GM06990 (cell line): ENCODE measurements at places on chromosomes 5 and 9.

- DNase-seq, result no peak
Measured at GRCh38 chr5:83937837-83938236, 217.2 kb upstream of the HAPLN1 start.

DNA sequence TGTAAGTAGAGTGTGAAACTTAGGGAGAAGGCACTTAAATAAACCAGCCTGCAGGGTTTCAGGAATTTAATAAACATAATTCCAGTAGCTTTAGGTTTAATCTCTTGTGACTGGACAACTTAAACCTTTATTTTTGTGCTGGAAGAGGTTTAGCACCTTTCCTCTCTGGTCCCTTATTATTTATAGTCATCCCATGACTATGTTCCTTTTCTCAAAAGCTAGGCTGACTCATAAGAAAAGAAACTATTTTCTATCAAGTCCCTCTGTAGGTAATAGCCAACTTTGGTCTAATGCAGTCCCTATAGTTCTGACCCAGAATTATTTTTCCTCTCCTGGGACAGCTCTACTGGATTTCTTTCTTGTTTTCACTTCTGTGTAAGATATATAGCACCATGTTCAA lies 588.9 kb downstream of the NR2F1-AS1 start:
- no peak for DNase-seq

GRCh38 chr5:179865491-179866240 lies 7.0 kb upstream of the MRNIP start:
- DNase-seq, result no peak

DNA sequence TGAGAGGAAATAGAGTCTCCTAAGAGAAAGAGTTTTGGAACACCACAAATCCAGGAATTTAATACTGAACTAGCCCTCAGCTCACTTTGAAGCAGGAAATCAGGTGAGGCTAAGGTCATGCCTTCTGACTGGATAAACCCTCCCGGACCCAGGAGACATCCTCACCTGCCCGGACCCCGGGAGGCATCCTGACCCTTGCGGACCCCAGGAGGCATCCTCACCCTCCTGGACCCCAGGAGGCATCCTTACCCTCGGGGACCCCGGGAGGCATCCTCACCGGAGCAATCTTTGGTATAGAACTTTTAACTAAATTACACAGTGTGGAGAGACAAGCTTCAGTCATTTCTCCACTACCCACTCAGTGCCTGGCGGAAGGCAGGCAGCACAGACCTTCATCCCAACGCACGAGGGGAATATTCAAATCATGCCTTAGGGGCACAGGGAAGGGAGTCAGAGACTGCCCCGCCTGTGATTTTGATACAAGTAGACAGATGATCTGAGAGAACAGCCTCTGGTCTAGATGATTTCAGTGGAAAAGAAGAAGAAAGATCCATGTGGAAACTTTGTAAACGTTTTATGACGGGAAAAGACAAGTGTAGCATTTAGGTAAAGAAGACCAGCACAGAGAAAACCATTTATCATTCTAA lies 21.3 kb downstream of the STXBP1 start:
- no peak for DNase-seq

GRCh38 chr5:169964246-169964645 lies 16.0 kb downstream of the INSYN2B start:
- DNase-seq, result no peak

DNA sequence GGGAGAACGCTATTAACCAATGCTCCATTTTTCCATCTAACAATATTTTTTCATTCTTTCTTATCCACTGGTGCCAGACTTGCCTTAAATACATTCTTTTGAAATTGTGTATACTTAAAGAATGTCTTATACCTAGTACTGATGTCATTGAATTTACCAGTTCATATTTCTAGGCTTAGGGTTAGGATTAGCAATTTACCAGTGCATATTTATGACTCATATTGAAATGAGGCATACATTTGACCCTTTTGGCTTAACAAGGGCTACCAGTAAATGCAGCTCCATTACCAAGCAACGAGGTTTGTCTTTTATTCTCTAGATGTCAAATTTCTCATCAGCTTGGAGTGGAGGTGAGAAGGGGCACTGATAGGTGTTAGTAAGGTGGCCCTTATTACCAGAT lies 89.5 kb downstream of the CDH9 start:
- no peak for DNase-seq

DNA sequence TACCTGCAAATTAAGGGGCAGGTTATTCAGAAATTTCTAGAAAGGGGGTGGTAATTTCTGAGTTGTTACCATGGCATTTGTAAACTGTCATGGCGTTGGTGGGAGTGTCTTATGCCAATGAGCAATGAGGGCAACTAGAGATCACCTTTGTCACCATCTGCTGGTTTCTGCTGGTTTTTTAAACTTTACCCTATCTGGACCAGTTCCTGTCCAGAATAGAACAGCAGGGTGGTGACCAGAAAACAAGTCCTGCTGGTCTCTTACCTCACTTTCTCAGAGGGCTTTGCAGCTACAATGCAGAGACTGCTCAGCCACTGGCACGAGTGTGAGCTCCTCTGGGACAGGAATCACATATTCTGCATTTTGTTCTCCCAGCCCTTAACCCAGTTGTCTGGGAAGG lies 51.4 kb downstream of the FAM114A2 start:
- no peak for DNase-seq

DNA sequence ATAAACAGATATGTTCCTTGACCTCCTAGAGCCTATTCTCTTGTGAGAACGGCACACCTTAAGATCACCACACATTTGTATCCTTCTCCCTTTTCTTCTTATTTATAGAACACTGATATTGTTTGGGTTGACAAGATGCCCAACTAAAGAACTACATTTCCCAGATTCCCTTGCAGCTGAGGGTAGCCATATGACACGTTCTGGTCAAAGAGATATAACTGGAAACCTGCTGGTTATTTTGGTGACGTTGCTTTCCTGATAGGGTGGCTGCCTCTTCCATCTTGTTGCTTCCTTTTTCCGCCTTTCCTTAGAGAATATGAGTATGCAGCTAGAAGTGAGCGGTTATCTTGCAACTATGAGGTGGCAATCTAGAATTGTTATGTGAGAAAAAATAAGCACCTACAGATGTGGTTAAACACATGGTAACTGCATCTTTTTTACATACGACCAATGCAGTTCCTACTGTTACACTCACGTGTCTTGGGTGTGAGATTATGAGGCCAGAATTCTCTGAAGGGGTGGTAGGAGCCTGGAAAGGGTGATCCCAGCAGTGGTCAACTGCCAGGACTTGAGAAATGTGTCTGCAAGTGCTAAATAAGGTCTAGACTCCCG lies 72.9 kb downstream of the SEC61B start:
- DNase-seq, result no peak

DNA sequence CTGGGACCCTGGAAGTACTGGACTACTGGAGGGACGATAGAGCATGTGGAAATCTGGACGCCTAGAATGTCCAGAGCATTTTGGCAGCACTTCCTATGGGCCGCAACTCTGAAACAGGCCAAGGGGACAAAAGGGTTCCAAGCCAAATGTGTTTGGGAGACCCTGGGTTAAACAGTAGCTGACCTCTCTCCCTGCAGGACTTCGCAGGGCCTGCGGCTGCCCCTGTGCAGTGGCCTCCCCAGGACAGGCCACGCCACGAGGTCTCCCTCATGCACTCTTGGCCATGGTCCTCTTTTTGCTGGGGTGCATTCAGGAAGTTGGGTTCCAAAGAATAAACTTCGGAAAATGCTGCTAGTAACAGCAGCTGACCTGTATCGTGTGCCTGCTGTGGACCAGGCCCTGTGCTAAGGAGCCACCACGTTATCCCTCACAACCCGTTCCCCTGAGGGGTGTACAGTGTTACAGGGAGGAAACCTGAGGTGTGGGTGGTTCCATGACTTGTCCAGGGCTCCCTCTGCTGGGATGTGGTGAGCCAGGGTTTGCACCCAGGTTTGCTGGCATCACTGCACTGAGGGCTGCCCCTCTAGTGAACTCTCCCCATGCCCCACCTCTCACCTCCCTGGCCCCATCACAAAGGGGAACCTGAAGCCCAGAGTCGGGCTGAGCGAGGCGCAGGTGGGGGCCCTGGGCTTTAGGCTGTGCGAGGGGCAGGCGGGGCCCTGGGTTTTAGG lies 79.4 kb downstream of the AMBP start:
- DNase-seq, result no peak

GRCh38 chr5:80406980-80407734 lies 707 bp upstream of the ZFYVE16 start:
- no peak for DNase-seq
